Vagina (tissue), 2 donors: ENCODE measurements at places on chromosomes 12 and 14. TPM values are rescaled to one million over a fixed set of nuclear protein-coding genes. Genes with fewer than 3 reads are reported as not detected.

DNA sequence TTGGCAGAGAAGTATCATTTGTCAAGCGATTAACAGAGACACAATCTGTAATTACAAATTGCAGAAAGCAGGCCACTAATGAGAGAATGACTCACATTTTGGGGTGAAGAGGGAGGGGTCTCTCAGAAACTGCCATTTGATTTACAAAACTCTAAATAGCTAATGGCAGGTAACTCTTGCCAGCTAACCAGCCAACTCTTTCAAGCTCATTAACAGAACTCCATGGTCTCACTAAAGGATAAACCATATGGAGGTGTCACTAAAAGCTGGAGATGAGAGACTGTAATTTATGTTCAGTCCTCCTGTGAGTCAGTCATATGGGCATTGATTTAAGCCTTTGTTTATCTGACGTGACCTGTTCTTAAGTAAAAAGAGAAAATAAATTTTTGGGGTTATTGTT, 336.4 kb downstream of the FOXG1 start:
- H3K36me3 ChIP-seq: no peaks in the 10 kb centered on the region
- no peak overlapping the region for H3K4me3 ChIP-seq
- DNase-seq: no peak
- no peaks in the 10 kb centered on the region for H3K27me3 ChIP-seq
- no peak overlapping the region for H3K27ac ChIP-seq

Gene ARHGAP9
- total RNA-seq: 28.7 TPM

DNA sequence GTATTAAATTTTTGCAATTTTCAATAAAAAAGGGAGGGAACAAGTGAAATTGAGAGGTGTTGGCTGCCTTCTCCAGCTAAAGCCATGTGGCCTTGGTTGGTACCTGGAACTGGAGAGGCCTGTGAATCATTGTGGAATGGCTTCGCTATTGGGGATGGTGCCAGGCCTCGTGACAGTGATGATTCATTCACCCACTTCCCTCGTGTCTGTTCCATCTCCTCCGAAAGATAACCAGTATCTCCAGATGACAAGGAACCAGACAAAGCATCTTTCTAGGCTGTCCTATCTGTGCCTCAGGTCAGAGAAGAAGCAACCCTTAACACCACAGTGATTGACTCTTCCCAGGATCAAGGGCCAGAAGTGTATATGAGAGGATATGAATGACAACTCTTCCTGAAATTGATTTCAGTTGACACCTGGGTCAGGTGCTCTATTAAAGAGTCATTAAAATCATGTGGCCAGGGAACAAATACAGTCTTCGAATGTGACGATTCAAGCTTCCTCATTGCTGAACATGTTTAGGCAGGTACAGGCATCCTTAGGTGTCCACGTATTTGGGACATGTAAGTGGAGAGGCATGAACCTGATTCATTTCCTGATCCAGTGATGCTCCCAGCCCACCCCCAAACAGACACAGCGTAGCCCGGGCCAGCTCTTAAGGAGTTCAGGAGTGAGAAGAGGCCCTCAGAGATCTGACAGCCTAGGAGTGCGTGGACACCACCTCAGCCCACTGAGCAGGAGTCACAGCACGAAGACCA, at the start of gene RNASE7:
TSS of gene RNASE7 (plus strand) at position 687 of the 758 bp plus-strand sequence. CDS start 631 bp downstream, outside the sequence.
- no peak for DNase-seq
- peaks cover 48% of the 10 kb centered on the region for H3K4me1 ChIP-seq
- peak within 1 kb of the TSS; percentile 31 for H3K27ac ChIP-seq
- no peak within 1 kb of the TSS for H3K4me3 ChIP-seq

- H3K27me3 ChIP-seq: no peaks in the 10 kb centered on the region
- H3K4me1 ChIP-seq: peaks cover 9% of the 10 kb centered on the region
These were observed 8.9 kb upstream of the AMN1 start for GRCh38 chr12:31737763-31738162.

DNA sequence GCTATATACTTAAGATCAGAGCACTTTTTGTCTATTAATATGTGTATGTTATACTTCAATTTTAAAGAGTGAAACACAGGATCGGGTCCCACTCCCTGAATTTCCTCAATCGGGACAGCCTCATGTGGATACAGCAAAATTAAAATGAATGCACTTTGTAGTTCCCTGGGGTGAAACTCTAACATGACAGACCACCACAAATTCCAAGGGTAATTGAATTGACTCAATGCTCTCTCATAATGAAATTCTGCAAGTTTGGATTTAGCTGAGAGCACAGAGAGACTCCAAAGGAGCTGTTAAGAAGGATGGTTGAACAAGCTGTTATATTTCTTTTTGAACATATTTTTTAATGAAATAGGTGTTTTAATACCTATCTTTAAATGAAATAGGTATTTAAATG, 413.6 kb downstream of the GXYLT1 start:
- no peaks in the 10 kb centered on the region for H3K36me3 ChIP-seq
- no peaks in the 10 kb centered on the region for H3K4me1 ChIP-seq
- no peak overlapping the region for H3K27ac ChIP-seq
- H3K4me3 ChIP-seq: no peak overlapping the region
- no peaks in the 10 kb centered on the region for H3K27me3 ChIP-seq
